GM12891 (cell line): ENCODE measurements at places on chromosomes 2 and 18.

GRCh38 chr2:162747021-162747420 lies 91.5 kb downstream of the KCNH7 start:
- DNase-seq, result no peak

DNA sequence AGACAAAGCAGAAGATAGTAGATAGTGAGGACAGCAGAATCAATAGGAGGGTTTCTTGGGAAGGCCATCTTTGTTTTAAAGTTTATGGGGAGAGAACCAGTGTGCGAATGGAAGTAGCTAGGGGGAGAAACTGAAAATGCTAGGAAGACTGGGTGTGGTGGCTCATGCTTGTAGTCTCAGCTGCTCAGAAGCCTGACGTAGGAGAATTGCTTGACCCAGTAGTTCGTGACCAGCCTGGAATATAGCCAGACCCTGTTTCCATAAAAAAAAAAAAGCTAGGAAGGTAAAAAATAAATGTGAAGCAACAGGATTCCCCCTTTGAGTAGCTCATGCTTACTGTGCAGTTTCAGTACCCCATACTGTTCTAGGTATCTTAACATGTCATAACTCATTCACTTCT lies 19.2 kb upstream of the DRC1 start:
- no peak for DNase-seq

GRCh38 chr18:11761553-11761952 lies 72.5 kb downstream of the GNAL start:
- no peak for DNase-seq

DNA sequence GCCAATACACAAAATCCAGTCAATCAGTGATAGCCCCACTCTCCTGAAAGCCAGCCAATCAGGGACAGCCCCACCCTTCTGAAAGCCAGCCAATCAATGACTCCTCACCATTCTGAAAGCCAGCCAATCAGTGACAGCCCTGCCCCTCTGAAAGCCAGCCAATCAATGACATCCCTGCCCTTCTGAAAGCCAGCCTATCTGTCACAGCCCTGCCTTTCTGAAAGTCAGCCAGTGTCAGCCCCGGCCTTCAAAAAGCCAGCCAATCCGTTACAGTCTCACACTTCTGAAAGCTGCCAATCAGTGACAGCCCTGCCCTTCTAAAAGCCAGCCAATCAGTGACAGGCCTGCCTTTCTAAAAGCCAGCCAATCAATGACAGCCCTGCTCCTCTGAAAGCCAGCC lies 95.9 kb upstream of the HDAC4 start:
- DNase-seq, result no peak

DNA sequence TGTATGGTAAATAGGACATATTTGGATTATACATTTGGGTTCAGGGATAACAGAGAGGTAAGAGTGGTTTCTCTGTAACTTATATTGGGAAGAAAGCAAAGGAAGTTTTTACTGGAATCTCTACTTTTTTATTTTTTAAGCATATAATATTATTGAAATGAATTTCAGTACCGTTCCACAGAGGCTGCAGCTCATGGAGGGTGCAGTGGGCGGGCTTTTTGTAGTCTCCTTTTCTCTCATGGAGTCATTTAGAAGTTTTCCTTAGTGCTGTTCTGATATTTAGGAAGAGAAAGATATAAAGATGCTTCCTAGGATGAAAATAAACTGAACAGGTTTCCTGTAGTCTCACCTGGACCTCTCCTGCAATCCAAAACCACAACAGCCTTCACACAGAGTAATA lies 1153.3 kb upstream of the TMEFF2 start:
- no peak for DNase-seq

DNA sequence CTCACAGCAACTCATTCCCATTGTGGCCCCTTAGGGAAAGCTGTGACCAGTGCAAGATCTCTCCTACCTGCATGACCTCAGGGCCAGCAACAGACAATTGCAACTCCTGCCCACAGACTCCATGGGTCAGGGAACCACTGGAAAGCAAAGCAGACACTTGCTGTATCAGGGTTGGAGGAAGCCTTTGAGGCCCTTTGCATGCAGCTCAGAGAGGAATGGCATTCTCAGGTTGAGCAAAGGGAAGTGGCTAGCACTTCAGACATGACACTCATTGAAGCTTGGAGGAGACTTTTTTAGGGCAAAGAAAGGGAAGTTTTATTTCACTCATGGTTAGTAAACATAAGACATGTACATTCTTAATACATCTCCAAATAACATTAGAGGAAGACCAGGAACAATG lies 22.1 kb downstream of the IL1F10 start:
- no peak for DNase-seq

GRCh38 chr2:147657086-147658000 lies 187.5 kb upstream of the ACVR2A start:
- DNase-seq, result no peak

DNA sequence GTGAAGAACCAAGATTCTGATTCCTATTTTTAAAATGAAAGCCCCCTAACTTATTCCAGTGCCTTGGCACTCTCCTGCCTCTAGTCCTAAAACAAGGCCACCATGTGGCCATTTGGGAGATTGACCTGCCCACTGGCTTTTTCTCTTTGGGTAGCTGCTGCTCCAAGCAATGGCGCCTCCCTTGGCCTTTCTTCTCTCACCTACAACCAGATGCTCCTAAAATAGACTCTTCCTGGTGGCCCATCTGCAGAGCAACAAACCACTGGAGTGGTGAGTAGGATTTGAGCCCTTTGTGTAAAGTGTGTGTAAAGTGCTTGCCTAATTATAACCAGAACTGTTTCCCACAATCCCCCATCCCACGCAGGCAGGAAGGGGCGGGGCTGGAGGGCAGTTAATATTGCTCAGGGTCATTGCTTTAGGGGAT lies 114.2 kb downstream of the FHOD3 start:
- DNase-seq, result no peak

GRCh38 chr2:169164311-169164710 lies 94.9 kb downstream of the DHRS9 start:
- DNase-seq, result no peak

- no peak for DNase-seq
These were observed 444.4 kb upstream of the SLC39A10 start for GRCh38 chr2:195212586-195212985.

GRCh38 chr2:25298776-25299431 lies 42.8 kb downstream of the DNMT3A start:
- DNase-seq, result no peak

- DNase-seq, result no peak
These were observed 192.5 kb downstream of the NDUFA10 start for GRCh38 chr2:239832490-239833268.

DNA sequence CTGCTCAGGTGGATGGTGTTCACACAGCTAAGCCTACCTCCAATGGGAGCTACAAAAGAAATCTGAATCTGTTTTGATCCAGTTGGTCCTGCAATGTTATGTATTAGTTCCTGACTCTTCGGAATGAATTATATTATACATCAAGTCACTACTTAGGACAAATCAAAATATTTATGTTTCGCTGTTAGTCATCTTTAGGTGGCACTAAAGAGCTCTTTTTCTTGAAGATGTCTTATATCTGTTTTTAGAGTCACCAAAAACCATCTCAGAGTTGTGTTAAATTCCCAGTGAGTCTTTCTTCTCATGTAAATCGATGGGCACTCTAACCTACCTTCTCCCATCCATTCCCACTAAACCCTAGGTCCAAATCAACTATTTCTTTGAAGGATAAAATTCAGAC lies 2.2 kb downstream of the DNER start:
- DNase-seq, result no peak

- no peak for DNase-seq
These were observed 28.6 kb downstream of the KCMF1 start for GRCh38 chr2:84999553-84999955.

- DNase-seq, result no peak
These were observed 156.8 kb downstream of the GLI2 start for GRCh38 chr2:120892271-120892966.

DNA sequence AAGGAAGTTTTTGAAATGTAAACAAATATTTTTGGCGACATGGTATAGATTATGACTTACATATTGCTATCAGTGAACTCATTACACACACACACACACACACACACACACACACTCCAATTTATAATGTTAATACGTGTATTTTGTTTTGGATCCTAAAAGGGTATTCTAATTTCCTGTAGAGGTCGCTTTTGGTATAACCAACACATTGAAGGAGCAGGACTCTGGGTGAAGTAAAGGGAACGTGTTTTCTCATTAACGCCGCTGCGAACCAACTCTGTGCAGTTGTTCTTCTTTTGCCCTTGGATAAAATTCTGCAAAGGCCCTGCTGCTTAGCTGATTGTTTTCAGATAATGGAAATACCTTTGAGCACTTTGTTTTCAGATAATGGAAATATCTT lies 190.4 kb downstream of the PMAIP1 start:
- DNase-seq, result peak; percentile 3

DNA sequence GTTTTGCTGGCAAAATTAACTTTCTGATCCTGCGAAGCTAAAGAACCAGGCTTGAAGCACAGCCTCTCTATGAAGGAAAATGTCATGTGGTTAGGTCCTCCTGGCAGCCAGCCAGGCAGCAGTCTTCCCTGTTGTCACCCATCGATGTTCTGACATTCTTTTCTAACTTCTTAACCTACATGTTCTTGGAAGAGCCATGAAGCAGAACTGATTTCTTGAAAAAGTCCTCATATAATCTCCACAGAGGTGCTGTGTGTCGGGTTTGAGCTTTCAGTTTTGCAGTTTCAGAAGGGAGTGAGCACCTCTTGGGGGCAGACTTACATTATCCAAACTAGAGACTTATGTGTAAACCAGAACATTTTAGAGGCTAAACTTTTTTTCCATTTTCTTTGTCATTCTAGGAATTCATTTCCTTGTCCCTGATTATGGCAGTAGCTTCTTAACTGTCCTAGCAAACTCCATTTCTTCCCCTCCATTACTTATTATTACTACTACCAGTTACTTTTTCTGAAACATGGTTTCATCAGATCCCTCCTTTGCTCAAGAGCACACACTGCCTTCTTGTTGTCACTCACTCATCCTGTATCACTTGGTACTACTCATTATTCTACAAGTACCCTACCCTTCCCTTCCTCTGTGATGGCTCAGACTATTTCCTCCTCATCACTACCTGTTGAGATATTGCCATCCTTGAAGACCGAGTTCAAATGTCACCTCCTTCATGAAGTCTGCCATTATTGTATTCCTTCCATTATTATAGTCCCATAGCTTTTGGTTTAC lies 31.1 kb downstream of the DOK1 start:
- DNase-seq, result no peak

DNA sequence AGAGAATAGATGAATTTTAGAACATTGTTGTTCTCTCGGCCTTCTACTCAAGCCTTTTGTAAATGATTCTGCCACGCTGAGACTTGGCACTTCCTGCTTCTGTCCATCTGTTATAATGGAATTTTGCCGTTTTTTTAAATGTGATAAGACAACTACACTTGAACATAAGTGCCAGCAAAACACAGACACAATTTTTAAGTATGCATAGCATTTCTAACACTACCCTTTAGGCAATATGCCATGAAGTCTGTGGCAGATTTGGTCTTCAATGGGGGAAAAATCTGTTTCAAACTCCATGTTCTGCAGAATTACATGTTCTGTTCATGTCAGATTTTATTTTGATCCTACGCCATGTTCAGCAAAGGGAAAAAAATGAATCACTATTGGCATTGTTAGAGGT lies 1170.7 kb upstream of the SLC39A10 start:
- no peak for DNase-seq

- DNase-seq, result peak; percentile 70
These were observed at the start of gene ATP6V1C2 for GRCh38 chr2:10721396-10722251. ATP6V1C2 (plus strand) TSS chr2:10721630; CDS start chr2:10722850, 1,220 bp downstream.

DNA sequence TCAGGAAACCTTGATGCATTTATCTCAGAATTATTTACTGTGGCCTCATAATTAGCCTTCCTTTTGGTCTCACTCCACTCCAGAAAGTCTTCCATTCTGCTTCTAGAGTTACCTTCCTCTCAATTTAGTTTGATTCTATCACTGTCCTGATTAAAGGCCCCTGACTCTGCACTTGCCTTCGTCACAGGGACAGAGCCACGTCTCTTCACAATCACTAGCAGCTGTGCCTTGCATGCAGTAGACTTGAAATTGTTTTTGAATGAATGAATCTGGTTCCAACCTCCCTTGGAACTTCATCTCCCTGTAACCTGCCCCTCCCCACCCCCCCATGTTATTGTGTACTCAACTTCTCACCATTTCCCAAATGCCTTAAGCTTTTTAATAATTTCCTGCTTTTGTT lies 52.4 kb downstream of the OSBPL6 start:
- no peak for DNase-seq

GRCh38 chr18:12041561-12041960 lies 52.1 kb upstream of the ANKRD62 start:
- no peak for DNase-seq

- DNase-seq, result no peak
These were observed 9.7 kb downstream of the TMEM18 start for GRCh38 chr2:667332-667999.

DNA sequence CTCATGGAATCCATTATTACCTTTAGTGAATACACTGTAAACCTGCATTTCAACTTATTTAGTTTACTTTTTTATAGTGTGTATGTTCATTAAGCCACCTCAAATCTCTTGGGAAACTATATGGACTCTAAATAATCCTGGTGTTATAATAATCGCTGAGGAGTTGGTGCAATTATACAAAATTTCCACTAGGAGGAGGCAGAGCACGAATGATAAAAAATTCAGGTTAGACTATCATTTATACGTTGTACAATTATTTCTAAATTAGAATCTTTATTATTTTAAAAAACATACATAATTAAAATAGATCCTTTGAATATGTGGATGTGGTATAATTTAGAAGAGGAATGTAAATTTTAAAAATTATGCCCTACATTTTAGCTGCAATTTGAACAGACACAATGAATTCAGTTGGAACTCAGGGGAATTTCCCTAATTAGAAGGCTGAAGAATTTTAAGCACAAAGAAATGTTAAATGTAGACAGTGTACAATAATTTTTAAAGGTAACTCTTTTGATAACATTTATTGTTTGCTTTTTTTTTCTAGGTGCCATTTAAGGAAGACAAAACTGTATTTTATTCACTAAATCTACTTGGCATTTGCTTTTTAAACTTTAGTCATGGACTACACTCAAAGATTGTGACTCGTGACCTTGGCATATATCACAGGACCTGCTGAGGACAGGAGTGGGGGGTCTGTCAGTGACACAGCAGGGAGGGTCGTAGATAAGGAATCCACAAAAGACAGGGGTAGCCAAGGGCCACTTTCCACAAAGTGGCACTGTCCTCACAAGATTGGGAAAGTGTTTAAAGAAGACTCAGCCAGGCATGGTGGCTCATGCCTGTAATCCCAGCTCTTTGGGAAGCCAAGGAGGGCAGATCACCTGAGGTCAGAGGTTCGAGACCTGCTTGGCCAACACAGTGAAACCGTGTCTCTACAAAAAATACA lies 45.5 kb downstream of the RAB12 start:
- DNase-seq, result no peak

GRCh38 chr2:123359636-123360035 lies 665.5 kb upstream of the CNTNAP5 start:
- DNase-seq, result no peak

DNA sequence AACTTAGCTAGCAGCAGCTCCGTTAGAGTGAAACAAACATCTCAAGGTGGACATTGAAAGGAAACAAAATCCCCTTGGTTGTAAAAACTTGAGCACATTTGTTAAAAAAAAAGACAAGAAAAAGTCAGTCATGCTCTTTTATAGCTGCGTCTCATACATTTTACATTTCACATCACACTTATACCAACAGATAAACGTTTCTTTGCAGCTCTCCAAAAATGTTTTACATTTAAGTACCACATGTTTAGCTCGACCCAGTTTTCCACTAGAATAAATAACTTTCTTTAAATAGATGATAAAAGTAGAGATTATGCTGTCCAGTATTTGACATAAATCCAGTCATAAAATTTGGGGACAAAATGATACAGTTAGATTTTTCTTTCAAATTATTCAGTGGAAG lies 297.0 kb upstream of the ST6GAL2 start:
- no peak for DNase-seq

- DNase-seq, result no peak
These were observed 593.1 kb downstream of the RNF144A start for GRCh38 chr2:7510353-7510752.
